ENCODE measurements at places on chromosomes 3 and 15.
A peak's percentile ranks its signal among the peaks of the same experiment; 100 is the strongest.

GRCh38 chr3:107313711-107314110 is 63.5 kb upstream of the CCDC54 start:
- no peak for DNase-seq

DNA sequence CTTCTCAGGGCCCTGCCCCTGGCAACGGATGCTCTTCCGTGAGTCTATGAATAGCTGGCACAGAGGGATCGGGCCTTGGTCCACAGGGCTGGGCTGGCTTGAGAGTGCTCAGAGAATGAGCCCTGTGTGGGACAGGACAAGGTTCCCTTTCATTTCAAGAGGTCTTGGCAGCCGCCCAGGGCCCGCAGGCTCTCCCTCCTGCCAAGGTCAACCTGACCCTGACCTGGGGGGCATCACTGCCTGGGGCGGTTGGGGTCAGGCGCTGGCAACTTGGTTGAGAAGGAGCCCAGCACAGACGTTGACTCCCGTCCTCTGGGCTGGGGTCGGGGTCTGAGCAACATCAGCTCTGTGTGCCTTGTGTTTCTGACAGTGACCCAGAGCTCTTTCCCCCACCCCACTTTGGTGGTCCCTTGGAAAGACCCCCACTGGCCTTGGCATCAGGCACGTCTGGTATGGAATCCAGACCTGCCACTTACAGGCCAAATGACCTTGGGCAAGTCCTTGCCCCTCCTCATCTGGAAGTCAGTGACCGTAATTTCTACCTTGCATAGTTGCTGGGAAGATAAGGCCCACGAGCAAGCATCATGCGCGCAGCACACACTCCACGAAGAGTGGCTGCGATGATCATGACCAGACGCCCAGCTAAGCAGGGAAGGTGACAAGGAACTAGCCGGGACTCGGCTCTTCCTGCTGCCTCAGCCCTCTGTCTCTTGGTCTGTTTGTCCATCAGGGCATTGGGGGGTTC is 36.4 kb downstream of the EPHB3 start:
- DNase-seq: no peak

DNA sequence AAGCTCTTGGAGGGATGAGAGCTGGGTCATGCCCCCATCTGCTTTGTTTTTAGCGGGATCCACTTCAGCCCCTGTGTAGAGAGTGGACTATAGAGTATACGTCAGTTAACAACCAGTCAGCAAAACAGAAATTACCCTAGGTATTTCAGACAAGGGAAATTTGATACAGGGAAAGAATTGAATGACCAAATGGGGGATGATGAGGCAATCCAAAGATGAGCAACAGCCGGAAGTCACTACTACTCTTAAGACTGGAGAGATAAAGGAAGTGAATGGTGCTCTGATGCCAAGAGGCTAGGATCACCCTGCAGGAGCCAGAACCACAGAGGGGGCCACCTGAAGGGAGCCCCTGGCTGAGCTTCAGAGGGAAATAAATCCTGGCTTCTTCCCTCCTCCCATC is 1.7 kb upstream of the GPR62 start:
- peak; percentile 84 for DNase-seq

GRCh38 chr3:46080124-46080968 is 53.1 kb upstream of the XCR1 start:
- peak; percentile 34 for DNase-seq

DNA sequence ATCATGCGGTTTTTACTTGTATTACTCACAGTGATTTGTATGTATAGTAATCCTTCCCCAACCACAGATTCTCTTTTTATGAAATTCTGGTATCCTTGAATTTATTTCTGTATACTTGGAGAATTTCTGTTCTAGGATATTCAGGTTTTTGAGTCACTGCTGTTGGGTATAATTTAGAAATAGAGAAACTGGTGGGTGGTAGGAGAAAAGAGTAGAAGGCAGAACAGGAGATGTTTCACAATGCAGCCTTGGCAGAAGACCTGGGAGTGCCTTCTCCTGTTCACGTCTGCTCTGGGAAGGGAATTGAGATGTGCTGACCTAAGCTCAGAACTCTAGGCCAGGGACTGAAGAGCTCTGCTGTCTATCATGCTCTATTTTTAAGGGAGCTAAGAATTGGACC is 193.6 kb downstream of the EPHB1 start:
- DNase-seq: no peak

DNA sequence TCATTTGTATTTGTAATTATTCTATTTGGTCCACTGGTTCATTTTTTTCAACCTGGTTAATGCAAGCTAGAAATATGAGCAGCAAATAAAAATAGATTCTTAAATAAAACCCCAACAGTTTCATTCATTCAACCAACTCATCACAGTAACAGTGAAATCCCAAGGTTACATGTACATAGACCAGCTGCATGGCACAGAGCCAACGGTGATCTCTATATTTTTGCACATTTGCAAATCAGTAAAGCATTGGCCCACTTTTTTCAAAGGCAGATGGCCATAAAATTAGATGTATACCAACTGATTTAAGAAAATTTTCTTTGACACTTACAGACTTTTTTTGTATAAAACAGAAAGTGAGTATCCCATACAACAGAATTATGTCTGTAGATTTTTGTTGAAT is 49.3 kb downstream of the STRIT1 start:
- DNase-seq: peak; percentile 10

DNA sequence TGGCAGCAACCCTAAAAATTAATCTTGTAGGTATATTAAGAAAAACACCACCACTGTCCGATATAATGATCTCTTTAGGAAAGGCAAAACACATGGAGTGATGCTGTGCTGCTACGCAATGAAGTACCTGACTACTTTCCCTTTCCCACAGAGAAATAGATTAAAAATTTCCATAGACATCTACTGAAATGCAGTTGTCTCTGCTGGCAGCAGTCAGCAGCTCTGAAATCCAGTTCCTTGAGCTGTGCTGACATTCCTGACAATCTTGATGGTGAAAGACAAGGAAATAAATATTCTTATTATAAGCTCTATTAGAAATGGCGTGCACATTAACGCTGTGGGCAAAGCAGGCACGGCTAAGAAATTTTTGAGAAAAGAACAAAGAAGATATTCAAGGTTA is 287.6 kb downstream of the IL5RA start:
- DNase-seq: no peak

DNA sequence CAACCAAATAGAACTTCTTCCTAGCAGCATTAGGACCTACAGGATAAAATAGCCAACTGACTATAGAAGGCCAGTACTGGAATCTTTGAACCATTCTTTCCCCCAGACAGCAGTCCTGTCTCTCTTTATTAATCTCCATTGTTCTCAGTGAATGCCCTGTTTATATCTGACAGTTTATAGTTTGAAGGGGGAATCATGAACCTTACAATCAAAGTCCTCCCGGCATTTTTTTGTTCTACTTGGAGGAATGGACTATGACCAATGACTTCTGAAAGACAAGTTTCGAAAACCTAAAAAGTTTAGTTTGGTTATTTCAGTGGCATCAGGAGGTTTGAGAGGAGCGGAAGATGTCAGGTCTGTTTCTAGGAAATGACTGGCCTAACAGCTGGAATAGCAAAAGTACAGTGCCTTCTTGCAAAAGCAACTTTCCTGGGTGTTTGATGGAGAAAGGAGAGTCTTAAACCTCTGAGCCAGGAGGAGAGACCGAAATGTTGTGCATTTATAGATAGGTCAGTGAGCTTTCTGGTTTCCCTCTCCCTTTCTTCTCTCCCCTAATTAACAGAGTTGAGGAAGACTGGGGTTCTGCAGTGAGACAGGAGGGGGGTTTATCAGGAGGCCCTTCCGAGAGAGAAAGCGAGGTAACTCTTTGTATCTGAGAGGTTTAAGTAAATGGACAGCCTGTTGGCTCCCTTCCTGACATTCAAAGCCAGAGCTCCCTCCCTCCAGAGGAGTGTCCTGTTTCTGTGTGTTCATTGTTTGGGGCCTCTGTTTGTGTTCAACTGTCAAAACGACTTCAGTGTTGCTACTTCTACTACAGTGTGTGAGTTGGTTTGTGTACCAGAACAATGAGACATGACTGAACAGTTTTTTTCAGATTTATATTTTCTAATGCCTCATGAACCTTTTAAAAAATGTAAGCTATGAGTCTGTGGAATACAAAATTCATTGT is 383.0 kb upstream of the RARB start:
- no peak for DNase-seq

- no peak for DNase-seq
Observed at GRCh38 chr3:85842081-85842480, 883.3 kb downstream of the CADM2 start.

All from GM23248 (cell line).